MM.1S (cell line): ENCODE measurements at places on chromosomes 3 and 15.

DNA sequence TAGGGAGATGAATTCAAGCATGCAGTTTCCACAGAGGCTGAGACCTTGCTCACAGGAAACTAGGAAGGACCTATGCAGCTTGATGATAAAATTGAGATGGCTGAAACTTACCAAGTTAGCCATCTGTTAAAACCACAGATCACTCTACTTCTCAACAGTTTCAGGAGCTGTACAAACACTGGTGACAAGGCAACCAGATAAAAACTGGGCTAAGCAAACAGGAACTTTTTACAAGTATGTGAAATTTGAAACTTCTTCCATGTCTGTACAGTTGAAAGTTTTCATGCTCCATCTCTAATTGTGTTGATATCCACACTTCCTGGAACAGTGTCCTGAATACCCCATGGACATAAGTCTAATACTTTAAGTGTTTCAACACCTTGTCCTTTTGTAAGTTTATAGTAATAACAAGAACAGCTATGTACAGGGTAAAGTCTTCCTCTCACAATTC lies 78.2 kb downstream of the FAIM start:
- peak; percentile 91 for DNase-seq

DNA sequence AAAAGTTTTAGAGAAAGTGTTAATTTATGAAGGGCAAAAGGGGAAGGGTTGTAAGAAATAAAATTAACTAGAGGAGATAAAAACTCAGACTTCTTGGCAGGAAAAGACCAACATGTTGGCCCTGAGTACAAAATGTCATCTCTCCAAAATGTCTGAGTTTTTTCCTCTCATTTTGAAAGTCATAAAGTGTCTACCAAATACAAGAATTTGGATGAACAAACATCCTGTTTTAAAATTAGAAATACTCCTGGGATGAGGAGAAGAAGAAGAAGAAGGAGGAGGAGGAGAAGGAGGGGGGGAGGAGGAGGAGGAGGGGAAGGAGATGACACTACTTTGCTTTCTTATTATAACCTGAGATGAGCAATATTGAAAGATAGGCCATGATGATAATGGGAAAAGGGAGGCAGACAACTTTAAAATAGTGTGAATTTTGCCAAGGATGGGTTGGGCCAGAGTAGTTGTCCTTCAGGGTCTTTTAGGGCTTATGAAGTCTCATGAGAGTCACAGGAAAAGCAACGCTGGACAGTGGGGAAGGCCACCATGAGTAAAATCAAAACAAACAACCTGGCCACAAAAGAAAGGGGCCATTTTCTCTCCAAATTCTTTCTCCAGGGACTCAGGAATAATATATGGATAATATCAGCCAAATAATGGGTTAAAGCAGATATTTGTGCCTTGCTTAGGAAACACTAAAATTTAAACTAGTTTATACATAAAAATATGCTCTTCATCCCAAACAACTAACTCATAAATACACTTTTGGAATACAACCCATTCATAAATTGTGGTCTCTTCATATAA lies 632.9 kb downstream of the EPHA3 start:
- DNase-seq: no peak

- DNase-seq: no peak
These were observed at the start of gene SLC2A2 for GRCh38 chr3:171026597-171027293. TSS of gene SLC2A2 (minus strand) at chr3:171026720. CDS start at chr3:171026670, 50 bp downstream.

DNA sequence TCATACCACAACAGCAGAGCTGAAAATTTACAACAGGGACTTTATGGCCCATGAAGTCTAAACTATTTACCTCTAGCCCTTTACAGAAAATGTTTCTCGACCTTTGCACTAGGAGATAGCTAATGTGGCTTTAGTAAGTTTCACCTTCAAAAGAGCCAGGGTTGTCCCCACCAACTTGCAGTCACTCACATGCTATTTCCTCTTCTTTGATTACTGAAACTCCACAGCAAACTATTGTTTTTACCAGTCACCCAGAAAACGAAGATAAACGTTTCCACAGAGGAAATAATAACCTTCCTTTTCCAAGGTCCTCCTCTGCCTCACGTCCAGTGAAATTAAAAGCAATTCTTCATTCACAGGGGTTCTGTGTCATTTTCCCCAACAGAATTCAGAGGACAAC lies 48.2 kb downstream of the WWTR1 start:
- peak; percentile 65 for DNase-seq

DNA sequence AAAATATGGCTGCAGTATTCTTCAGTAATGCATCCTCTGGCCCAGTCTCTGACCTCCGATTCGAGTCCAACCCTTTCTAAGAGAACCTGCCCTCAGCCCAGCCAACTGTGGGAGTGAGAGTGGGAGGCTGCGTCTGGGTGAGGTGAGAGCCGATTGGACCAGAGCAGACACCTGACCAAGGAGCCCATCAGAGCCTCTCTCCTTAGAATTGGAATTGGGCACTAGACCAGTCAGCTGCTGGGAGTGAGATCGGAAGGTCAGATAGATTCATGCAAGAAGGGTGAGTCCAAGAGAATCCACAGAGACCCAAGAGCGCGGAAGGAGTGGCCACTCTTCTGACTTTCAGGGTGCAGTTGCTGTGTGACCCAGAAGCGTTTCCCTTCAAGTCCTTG lies 10.2 kb downstream of the RASL12 start:
- no peak for DNase-seq

DNA sequence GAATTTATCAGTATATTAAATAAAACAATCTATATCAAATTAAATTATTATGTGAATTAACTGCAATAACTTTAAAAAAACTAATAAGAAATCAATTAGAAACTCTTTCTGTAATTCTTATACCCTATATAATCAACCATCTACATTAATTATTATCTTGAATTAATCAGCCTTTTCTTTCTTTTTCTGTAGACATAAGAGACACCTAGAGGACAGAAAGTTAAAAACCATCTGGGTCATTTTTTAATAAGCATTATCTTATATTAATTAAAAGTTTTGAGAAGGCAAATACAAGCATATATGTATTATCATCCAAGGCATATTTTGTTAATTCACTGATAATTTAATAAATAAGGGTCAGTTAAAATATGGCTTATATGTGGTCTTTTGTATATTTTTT lies 24.2 kb upstream of the SLC25A26 start:
- DNase-seq: no peak

GRCh38 chr3:154191520-154191919 lies 70.3 kb downstream of the ARHGEF26 start:
- no peak for DNase-seq

GRCh38 chr3:150059729-150060128 lies 89.0 kb upstream of the PFN2 start:
- DNase-seq: no peak

GRCh38 chr15:49154799-49155109 lies 645 bp downstream of the COPS2 start:
- no peak for DNase-seq

GRCh38 chr3:108103886-108104797 lies 13.3 kb upstream of the CD47 start:
- no peak for DNase-seq

GRCh38 chr3:1953536-1953935 lies 145.1 kb upstream of the CNTN4 start:
- DNase-seq: no peak

DNA sequence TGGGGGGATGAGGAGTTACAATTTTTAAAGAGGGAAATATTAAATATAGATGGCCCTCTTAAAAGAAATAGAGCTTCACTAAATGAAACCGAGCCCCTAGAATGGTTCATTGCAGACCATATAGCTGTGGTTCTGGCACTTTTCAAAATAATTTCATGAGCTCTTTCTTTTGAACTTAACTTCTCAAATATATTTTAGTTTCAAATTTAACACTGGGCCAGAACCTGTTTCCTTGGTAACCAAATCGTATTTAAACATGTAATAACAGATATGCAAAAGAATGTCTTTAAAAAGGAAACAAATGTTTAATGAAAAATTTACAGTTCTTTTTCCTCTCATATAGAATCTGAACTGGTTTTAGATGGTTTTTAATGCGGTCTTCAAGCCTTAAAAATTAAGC lies 20.1 kb downstream of the ZBTB38 start:
- DNase-seq: peak; percentile 31

GRCh38 chr15:96264351-96264798 lies 66.1 kb upstream of the NR2F2 start:
- DNase-seq: peak; percentile 33

- no peak for DNase-seq
These were observed 33.4 kb downstream of the MUC20 start for GRCh38 chr3:195754141-195754540.

DNA sequence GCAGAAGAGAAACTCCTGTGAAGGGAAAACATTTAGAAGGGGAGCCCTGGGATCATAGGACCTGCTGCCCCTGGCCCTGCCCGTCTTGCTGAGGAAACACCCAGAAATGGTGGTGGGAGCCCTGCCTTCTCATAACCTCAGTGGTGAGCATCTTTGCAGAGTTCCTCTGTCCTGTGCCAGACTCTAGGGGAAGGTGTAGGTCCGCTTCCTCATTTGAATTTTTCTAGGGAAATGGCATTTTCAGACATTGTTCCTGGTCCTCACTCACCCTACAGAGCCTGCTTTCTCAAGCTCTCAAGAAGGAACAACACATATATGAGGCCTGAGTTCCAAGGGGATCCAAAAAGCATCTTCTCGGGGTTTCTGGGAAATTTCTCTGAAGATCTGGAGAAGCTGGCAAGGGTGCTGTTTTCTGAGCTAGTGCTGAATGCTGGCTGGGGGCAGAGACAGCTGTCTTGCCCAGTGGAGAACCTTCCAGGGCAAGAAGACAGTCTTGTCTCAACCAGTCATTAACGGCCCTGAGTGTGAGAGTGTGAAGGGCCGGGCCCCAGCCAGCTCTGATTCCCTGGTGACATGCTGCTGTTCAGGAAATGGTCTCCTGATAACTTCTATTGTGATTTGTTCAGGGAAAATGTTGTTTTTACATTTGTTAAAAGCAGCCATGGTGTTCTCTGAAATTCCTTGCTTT lies 283.1 kb upstream of the LRRFIP2 start:
- no peak for DNase-seq

GRCh38 chr15:78049691-78050440 lies 27.6 kb downstream of the TBC1D2B start:
- peak; percentile 49 for DNase-seq

GRCh38 chr3:3209057-3209456 lies 29.6 kb upstream of the CRBN start:
- DNase-seq: no peak

GRCh38 chr15:67914537-67915460 lies 75.0 kb upstream of the RNU6-1 start:
- DNase-seq: no peak

DNA sequence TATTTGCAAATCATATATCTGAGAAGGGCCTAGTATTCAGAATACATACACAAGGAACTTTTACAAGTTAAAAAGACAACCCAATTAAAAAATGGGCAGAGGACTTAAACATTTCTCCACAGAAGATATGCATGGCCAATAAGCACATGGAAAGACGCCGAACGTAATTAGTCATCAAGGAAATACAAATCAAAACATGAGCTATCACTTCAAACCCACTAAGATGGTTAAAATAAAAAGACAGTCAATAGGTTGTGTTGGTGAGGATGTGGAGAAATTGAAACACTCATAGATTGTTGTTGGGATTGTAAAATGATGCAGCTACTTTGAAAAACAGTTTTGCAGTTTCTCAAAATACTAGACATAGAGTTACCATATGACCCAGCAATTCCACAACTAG lies 61.2 kb upstream of the NEO1 start:
- no peak for DNase-seq

DNA sequence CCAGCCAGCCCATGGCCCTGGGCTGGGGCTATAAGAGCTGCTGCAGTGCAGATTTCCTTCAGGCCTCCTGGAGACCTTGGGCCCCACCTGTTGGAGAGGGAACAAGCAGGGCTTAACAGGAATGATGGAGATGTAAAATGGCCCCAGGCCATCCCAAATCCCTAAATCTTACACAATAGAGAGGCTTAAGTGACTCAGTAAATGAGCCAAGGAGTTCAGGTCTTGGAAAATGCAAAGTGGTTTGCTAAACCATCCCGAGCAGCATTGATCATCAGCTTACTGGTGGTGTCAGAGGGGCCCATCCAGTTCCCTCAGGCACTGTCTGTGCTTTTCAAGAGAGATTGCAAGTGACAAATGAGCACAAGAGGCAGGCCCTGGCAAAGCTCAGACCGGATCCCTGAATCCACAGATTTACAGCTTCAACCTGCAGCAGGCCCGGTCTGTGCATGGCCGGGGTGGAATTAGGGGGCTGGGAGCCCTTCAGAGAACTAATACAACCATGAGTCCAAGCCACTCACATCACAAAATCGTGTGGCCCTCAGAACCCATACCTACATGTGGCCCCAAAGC lies 325.4 kb downstream of the UACA start:
- DNase-seq: no peak

- peak; percentile 74 for DNase-seq
These were observed 47.8 kb upstream of the LRRC3B start for GRCh38 chr3:26574766-26575165.

GRCh38 chr15:46166750-46167149 lies 531.9 kb downstream of the SQOR start:
- DNase-seq: no peak

- no peak for DNase-seq
These were observed 72.6 kb downstream of the SLC6A11 start for GRCh38 chr3:10888518-10889090.

DNA sequence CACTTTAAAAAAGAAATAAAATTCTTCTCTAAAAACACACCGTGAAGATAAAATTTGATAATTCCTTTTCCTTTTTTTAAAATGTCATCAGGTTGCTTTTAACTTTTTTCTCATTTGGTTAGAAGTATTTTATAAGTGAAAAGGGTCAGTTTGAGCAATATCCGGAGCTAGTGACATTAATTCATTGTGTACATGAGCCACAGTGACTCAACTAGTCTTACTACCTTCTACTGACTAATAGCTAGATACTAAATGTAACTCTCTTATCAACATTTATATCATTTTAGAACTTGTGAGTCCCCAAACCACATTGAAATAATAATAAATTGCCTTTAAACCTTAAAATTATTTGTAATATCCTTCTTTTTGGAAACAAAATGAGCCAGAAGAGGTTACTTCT lies 101.2 kb upstream of the ZBTB20 start:
- no peak for DNase-seq

GRCh38 chr3:14145670-14146380 lies 21.0 kb downstream of the TMEM43 start:
- no peak for DNase-seq

- no peak for DNase-seq
These were observed 3.5 kb downstream of the MYD88 start for GRCh38 chr3:38141952-38142273.

DNA sequence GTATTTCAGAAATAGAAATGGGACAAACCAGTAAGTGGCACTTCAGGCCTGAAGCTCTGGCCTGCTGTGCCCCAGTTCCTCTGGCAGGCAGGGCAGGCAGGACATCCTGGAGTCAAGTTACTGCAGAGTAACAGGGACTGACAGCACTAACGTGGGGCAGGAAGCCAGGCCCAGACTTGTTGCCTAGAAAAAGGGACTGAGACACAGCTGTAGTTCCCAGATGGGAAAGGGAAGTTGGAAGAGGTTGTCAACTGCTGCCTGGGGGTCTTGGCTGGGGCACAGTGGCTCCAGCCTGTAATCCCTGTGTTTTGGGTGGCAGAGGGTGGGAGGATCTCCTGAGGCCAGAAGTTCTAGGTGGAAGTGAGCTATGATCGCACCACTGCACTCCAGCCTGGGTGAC lies 171.9 kb downstream of the FMN1 start:
- DNase-seq: no peak

GRCh38 chr3:49723628-49724551 lies at the start of gene GMPPB:
TSS of gene GMPPB (minus strand) at chr3:49723951. CDS start at chr3:49723726, 225 bp downstream.
- peak; percentile 97 for DNase-seq

- no peak for DNase-seq
These were observed 326.7 kb upstream of the ROPN1 start for GRCh38 chr3:124318656-124319055.

GRCh38 chr15:92728266-92728665 lies 72.7 kb upstream of the FAM174B start:
- no peak for DNase-seq
